NCI-H774 (cell line): ENCODE measurements at places on chromosomes 2 and 18.

DNA sequence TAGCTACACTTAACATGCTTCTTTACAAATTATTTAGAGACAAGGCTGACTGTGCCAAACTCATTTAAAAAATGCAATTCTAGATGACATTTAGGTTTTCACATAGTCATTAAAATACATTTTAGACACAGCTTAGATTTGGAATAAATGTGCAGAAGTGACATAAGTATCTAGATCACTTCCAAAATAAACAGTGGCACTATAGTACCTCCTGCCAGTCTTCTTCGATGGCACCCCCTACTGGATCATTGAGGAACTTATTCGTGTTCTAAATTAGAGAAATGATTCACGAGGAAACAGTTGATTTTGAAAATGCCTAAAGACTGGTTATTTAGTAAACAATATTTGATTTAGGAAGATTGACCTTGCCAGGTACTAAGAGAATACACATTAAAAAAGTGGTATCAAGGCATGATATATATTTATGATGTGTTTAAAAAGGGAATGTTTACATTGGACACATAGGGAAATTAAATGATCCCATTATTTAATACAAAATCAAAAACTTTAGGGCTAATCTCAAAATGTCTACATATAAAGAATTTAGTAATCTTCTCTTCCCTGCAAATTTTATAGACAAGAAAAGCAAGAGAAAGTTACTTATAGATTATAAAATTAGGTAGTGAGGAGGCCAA, 323.9 kb downstream of the XIRP2 start:
- DNase-seq: peak; percentile 37

- no peak for DNase-seq
Measured at GRCh38 chr2:75833386-75833785, 122.7 kb upstream of the GCFC2 start.

DNA sequence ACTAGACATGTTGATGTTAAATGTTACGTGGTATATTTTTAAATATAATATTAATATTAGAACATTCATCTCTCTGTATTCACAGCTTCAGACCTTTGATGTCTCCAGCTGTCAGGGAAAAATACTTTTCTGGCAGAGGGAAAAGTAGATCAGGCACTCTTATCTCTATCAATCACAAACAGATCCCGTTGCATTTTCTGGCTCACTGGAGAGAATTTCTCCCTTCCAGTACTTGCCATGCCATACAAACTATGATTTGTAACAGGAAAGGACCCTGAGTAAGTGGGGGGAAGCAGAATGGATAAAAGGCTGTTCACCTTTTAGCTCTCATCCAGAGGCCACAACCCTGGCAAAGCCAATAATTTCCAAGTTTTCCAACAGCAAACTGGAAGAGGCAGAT, 158.0 kb downstream of the TCF4 start:
- no peak for DNase-seq

- peak; percentile 1 for DNase-seq
Measured at GRCh38 chr2:77629539-77629938, 107.4 kb upstream of the LRRTM4 start.

GRCh38 chr18:44996261-44996660, 315.6 kb downstream of the SETBP1 start:
- DNase-seq: no peak

- DNase-seq: no peak
Measured at GRCh38 chr2:6417050-6417449, 448.7 kb downstream of the CMPK2 start.

DNA sequence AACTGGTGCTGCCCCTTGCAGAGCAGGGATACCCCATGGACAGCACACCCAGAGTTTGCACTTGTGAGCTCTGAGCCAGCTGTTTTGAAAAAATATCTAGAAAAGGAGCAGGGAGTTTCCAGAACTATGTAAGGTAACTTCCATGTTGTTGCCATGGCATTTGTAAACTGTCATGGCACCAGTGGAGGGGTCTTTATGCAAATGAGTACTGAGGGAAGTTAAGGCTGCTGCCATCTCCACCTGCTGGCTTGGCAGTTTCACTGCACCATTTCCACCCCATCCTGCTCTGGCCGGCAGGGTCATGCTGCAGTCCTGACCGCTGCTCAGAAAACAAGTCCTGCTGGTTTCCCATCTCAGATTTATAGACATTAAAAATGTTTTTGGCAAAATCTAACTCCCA, 52.3 kb upstream of the SNTG2 start:
- no peak for DNase-seq

DNA sequence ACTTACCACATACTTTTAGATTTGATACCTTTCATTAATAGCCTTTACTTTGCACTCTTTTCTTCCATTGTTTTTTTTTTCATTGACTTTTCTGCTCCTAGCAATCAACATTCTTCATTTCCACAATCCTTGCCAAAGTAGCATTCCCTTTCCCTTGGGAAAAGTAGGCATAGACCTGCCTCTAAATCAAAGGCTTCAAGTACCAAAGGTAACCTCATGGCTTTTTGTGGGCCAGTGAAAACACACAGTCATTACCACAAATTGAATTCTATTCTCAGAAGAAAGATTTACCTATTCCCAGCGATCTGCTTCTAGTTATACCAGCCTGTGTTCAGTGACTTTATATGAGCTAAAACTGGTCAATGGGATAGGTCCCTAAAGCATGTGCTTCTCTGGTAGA, 109.2 kb downstream of the SOCS6 start:
- no peak for DNase-seq

DNA sequence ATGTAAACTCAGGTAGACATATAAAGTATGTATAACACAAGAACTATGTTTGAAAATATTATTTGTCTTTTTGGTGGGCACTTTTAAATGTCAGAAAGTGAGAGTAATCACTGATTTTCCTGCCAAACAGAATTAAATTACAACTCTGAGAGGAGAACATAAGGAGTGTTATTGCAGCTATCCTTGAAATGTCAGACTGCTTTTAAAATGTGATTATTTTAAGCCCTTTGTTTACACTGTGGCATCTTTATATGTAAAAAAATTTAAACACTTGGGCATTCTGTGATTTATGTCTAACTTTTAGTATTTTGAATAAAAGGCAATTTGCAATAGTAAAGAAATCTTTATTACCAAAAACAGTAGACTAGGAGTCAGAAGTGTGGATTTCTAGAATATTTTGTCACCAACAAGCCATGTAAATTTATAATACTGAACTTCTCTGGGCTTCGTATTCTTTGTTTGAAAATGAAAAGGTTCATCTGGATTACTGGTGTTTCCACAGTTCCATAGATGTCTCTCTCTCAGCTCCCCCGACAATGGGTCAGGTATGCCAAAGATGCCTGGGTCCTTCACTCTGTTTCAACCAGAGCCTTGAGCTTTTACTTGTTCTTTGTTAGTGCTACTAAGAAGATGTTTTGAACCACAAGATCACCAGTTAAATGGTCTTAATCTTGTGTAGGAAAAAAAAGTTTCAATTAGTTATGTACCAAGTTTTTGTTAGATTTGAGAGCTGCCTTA, 38.8 kb downstream of the GULP1 start:
- no peak for DNase-seq

- DNase-seq: peak; percentile 75
Measured at GRCh38 chr2:233867993-233868532, at the start of gene MSL3B. MSL3B (minus strand) TSS chr2:233868386.

DNA sequence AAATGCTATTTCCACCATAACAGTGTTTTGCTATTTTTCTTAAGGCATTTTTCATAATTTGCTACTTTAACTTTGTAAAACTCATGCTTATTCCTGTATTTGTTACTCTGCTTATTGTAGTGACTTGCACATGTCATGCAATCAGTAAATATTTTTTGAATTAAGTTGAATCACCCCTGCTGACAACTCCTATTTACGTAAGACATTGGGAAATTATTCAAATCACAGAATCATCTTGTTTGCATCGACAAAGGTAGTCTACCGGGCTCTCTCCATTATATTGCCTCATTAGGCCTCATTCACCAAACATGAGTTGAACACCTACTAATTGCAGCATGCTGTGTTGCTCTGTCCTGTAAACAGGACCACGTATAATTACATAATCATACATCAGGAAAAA, 478.5 kb upstream of the ZEB2 start:
- no peak for DNase-seq

- no peak for DNase-seq
Measured at GRCh38 chr2:187302116-187302515, 145.9 kb downstream of the CALCRL start.

DNA sequence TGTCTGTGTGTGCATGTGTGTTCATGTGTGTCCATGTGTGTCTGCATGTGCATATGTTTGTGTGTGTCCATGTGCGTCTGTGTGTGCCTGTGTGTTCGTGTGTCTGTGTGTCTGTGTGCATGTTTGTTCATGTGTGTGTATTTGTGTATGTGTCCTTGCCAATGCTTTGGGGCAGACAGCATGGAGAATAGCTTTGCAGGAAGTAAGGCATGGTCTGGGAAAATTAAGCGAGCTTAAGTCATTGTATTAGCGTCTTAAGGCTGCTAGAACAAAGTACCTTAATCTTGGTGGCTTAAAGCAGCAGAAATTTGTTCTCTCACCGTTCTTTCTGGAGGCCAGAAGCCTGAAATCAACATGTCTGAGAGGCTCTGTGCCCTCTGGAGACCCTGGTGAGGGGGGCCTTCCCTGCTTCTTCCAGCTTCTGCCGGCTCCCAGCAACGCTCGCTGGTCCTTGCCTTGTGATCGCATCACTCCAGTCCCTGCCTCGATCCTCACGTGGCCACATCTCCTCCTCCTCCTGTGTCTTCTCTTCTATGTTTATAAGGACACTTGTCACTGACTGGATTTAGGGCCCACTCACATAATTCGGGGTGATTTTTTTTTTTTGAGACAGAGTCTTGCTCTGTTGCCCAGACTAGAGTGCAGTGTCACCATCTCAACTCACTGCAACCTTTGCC, 3.8 kb downstream of the NEU2 start:
- DNase-seq: no peak

GRCh38 chr2:118056165-118056534, 32.1 kb upstream of the INSIG2 start:
- DNase-seq: no peak

DNA sequence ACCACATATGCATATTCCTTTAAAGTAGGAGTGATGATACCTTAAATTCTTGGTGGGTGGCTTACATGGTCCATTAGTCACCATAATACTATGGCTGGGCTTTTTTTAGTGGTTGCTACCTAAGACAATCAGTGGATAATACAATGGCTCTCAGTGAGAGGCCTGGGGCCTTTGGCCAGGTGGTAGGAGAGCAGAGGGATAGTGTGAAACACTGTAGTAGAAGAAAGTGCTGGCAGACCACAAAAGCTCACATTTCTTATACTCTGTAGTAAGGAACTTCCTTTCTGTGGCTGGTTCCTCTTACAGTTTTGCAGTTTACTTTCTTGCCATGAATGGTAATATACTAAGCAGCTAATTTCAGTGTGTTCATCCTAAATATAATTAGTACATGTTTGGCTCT, 583.5 kb downstream of the XIRP2 start:
- no peak for DNase-seq

GRCh38 chr2:25700221-25700660, 26.9 kb upstream of the DTNB start:
- peak; percentile 62 for DNase-seq
